ENCODE measurements at places on chromosomes 3 and 15.

DNA sequence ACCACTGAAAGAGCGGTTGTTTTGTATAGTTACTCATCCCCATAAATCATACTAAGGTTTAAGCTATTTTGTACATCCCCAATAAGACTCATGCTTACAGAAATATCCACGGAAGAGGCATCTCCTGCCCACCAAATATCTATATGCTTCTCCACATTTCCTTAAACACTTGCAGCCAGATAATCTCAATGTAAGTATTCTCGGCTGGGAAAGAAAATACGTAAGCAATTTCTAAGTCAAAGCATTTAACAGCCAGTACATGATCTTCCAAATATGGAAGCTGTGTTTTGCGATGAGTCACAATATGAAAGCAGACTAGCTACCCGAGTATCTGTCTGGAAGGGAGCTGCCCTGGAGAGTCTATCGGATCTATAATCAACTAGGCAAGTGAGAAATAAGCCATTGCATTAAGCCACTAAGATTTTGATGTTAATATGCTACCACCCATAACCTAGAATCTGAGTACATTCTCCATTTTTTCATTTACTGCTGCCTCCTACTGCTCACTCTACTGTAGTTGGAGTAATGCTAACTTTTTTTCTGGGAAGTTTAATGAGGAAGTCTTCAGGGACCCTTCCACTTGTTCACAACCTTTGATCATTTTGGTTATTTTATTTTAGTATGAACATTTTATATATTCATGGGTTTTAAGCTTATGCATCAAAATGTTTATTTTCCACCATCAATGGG lies 26.9 kb upstream of the ZMAT3 start:
- peak; percentile 68 for DNase-seq

- peak; percentile 57 for DNase-seq
Observed at GRCh38 chr15:91049378-91050127, 27.2 kb upstream of the VPS33B start.

DNA sequence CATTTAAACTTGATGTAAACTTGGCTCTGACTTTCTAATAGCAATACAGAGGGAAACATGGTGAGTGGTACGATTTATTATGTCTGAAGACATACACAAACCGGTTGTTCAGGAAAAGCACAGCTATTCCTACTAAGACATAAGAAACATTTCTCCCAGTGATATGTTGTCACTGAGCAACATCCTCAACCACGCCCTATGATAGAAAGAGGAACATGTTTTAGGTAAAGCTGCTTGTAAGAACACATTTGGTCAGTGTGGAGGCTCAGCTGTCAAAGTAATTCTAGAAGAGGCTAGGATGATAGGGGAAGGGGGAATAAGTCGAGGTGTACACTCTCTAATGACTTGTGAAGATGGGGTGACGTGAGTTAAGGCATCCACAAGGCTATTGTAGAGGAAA lies 42.7 kb upstream of the B3GNT5 start:
- DNase-seq: no peak

DNA sequence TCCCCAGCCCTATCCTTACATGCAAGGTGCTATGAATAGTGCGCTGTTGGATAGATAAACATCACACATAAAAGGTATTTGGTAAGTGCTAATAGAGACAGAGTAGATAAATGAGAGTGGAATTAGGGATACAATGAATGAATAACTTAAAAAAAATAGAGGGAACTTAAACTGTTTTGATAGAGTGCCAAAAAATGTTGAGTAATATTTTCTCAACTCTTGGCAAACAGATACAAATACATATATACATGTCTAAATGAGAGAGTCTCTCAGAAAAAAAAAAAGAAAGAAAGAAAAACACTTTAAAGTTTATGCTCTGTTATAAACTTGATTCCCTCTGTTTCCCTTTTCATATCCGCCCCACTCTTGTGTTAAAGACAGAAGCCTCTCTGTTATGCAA lies 667.4 kb downstream of the ROBO2 start:
- DNase-seq: no peak

GRCh38 chr3:45191924-45192417 lies 34.1 kb downstream of the TMEM158 start:
- no peak for DNase-seq

DNA sequence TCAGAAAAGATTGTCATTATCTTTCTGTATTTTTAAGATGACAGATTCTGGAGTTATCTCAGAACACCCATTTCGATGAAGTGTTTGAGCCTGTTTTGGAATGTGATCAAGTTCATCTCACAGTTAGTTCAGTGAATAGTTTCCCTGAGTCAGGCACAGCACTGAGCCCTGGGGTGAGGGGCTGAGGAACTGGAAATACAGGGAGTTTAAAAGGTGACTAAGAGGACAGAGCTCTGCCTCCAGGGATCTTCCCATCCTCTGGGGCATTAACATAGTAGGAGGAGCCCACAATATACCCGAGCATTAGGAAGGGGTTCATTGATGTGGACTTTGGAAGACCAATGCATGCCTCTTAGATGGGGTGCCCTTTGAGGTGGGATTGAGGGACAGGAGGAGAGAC lies 355.1 kb downstream of the CLSTN2 start:
- peak; percentile 43 for DNase-seq
